Activated CD8-positive, alpha-beta T cell treated with anti-CD3 and anti-CD28 coated beads for 36 hours (primary cell): ENCODE measurements at places on chromosomes 7 and 10. TPM values are rescaled to one million over a fixed set of nuclear protein-coding genes. Genes with fewer than 3 reads are reported as not detected.

DNA sequence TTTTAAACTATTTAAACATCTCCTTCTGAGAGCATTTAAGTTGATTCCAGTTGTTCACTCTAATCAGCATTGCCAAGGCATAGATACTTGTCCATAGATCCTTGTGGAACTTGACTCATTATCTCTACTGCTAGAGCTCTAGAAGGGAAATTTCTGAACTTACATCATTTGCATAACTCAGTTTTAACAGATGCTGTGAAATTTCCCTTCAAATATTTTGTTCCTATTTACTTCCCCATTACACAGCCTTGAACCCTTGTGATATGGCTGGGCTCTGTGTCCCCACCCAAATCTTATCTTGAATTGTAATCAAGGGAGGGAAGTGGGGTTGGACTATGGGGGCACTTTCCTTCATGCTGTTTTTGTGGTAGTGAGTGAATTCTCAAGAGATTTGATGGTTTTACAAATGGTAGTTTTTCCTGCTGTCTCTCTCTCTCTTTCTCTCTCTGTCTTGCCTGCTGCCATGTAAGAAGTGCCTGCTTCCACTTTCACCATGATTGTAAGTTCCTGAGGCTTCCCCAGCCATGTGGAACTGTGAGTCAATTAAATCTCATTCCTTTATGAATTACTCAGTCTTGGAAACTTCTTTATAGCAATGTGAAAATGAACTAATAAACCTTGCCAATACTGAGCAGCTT, 25.4 kb downstream of the INSIG1 start:
- no peak for DNase-seq

DNA sequence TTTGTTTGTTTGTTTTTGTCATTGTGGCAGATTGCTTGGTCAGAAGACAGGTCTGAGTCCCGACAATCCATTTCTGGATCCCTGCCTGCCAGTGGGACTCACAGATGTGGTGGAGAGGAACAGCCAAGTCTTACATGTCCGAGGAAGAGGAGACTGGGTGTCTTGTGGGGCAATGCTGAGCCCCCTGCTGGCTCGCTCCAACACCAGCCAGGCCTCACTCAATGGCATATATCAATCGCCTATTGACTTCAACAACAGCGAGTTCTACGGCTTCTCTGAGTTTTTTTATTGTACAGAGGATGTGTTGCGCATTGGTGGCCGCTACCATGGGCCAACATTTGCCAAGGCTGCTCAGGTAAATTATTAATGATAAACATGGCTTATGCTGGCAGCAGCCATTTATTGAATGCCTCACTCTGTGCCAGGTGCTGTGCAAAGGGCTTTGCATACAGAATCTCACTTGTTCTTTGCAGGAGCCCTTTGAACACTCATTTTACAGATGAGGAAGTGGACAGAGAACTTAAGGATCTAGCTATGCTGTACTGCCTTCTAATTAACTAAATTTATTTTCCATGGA, 33.3 kb downstream of the COX15 start:
- DNase-seq = peak; percentile 16

DNA sequence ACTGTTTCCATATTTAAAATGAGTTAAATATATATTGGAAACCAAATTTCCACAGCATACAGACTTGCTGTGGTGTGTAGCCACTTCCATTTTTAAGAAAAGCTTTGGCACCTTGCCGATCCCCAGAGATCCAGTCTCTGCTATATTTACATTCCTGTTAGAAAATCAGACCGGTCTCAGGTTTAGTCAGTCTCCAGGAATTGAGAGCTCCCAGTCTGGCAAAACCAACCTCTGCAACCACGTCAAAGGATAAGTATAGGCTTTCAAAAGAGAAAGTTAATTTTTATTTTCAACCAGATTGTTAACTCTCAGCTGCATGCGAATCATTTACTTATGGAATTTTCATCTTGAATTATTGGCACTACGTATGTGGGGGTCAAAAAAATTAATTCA, 28.2 kb downstream of the PUS7 start:
- DNase-seq = no peak

DNA sequence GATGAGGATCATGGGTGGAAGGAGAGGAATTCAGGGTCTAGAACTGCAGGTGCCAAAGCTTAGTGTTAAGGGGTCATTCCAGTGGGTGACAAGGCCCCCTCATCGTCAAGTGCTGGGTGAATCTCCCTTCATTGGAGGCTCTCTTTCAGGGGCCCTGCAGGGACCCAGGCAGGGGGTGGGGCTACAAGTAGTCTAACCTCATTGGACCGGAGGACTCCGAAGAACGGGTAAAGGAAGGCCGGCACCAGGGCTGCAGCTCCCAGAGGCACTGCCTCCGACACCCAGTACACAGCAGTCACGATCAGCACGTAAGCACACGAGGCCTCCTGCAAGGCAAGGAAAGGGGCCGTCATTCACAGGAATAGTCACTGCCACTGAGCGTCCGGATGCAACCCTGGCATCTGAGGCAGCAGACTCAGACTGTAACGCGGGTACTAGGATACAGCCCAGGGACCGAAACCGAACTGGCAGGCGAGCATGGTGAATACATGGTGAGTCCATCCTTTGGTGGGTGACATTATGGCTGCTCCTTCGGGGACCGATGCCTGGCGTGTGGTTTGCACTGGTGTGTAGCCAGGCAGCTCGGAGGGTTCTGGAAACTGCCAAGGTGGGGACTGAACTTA, 6.7 kb downstream of the SLC13A4 start:
- no peak for DNase-seq

- DNase-seq = no peak
Measured at GRCh38 chr7:135445690-135446089, 64.2 kb downstream of the CNOT4 start.

- DNase-seq = peak; percentile 83
Measured at GRCh38 chr10:132163278-132163765, 23.4 kb upstream of the DPYSL4 start.

DNA sequence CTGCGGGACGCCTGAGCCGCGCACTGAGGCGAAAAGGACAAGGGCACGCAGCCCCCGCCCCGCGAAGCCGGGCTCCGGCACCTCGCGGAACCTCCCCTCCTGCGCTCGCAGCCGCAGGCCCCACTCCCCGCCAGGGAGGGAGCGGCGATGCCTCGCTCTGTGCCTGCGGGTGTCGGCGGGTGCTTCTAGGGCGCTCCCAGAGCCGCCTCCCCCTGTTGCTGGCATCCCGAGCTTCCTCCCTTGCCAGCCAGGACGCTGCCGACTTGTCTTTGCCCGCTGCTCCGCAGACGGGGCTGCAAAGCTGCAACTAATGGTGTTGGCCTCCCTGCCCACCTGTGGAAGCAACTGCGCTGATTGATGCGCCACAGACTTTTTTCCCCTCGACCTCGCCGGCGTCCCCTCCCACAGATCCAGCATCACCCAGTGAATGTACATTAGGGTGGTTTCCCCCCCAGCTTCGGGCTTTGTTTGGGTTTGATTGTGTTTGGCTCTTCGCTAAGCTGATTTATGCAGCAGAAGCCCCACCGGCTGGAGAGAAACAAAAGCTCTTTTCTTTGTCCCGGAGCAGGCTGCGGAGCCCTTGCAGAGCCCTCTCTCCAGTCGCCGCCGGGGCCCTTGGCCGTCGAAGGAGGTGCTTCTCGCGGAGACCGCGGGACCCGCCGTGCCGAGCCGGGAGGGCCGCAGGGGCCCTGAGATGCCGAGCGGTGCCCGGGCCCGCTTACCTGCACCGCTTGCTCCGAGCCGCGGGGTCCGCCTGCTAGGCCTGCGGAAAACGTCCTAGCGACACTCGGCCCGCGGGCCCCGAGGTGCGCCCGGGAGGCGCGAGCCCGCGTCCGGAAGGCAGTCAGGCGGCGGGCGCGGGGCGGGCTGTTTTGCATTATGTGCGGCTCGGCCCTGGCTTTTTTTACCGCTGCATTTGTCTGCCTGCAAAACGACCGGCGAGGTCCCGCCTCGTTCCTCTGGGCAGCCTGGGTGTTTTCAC, 519 bp downstream of the ITGB8 start:
- peak; percentile 50 for DNase-seq

GRCh38 chr7:158267742-158268435, 319.7 kb downstream of the PTPRN2 start:
- DNase-seq = no peak

BEND7 gene
- total RNA-seq = not detected

NPTX2 gene
- total RNA-seq = not detected
